ENCODE measurements at places on chromosomes 3 and 15.

GRCh38 chr15:95284933-95285421 lies 1045.5 kb upstream of the NR2F2 start:
- DNase-seq: no peak

- no peak for DNase-seq
These were observed 97.7 kb upstream of the ZBED2 start for GRCh38 chr3:111692593-111693552.

DNA sequence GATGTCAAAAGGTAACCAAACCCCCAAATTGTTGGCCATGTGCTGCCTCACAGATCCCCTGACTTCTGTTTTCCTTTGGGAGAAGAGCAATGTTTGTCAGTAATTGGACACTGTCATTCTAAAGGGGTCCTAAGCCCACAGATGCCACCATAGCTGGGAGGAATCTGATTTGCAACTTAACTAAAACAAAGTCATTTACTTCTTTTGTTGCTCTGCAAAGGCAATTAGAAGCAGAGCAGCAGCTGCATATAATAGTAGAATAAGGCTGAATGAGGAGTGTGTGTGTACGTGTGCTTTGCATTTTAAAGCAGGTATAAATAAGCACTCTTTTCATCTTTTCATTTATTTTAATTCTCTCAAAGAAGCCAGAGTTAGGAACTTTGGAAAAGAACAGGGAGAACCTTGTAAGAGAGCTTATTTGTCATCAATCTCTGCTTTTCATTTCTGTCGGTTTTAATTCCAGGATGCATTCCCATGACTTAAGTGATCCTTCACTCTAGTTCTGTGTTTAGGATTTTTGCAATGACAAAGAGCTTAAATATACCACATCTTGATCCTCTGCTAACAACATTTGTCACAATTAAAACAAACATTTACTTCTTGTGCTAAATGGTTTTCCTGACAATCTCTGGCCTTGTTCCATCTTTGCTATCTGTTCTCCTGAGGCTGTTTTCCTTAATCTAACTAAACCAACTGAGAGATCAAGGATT lies 530.2 kb upstream of the CBLB start:
- no peak for DNase-seq

GRCh38 chr3:12722226-12722625 lies 36.8 kb downstream of the TMEM40 start:
- no peak for DNase-seq

DNA sequence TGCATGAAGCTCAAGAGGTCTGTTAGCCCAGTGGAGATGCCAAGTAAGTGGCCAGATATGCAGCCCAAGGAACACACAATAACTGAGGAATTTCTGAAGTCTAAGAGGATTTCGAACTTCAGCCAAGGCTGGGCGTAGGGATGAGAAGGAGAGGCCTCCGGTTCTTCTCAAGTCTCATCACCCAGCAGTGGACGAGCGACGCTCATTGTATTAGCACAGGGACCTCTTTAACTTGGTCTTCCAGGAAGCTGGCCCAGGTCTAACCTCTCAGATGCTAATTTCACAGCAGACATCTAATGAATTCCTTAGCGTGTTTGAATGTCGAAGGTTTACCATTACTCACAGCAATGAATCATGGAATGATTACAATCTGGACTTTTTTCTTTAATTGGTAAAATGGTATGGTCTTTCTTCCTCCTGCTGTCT lies 85.0 kb downstream of the HES1 start:
- DNase-seq: no peak

- DNase-seq: no peak
These were observed 61.9 kb upstream of the ROPN1 start for GRCh38 chr3:124053871-124054270.

DNA sequence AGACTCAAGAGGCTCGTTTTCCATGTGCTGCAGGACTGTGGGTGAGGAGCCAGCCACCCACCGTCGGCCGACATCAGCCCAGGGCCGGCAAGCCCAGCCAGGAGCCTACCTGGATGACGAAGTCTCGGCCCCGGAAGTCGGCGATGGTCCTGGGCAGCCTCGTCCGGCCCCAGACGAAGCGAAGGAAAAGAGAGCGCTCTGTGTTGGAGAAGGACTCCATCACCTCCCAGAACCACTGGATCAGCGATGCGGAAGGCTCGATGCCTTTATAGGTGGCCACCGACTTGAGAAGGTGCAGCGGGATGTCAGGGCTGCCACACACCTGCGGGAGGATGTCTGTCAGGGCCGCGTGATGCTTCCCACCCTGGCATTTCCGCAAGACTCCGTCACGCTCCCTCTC lies 13.8 kb upstream of the OCA2 start:
- no peak for DNase-seq

DNA sequence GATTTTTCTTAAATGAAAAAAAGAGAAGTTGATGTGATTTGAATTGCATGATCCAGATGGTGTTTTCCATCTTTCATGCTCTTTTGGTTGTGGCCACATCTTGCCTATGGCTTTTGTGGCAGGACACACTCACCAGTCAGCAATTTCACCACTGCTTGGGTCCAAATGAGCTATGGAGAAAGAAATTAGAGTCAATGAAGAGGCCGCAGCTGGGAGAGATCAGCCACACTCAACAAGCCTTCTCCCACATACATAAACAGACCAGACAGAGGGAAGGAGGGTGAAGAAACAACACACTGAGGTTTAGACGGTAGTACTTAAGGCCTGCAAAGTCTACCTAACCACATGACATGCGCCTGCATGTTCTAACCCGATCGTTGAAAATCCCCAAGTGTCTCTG lies 110.7 kb upstream of the CDIN1 start:
- no peak for DNase-seq

DNA sequence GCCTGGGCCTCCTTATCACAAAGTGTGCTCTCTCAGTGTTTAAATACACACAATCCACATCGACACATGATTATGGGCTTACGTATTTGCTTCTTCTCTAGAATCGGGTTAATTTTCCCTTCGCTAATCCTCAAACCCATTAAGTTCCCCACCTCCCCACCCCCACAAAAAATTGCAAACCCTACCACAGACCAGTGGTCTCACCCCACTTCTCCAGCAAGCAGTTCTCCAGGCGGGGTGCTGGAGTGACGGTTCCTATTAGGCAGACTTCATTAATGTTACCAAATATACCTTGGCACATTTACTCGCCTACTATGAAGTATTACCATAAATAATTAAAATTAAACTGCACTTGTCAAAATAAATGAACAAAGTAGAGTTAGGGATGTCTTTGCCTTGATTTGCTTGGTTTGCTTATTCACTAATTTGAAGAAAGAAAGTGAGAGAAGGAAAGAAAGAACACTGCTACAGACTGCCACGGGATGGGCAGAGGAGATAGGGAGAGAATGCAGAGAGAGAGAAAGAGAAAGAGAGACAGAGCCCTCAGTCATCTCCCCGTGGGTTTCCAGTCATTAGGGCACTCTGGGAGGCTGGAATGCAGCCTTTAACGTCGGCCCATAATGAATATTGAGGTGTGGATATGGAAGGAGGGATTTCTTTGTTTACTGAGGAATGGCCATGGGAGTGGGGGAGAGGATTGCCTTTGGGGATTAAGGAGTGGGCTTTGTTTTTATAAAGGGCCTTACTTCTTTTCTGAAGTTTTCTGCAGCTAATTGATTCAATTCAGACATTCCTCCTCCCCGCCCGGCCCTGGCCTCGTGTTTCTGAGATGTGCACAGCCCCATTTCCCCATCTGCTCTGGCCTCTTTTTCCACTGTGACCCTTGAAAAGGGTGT lies 39.7 kb upstream of the POLG start:
- no peak for DNase-seq

- DNase-seq: peak; percentile 70
These were observed 151.0 kb upstream of the THBS1 start for GRCh38 chr15:39429898-39430357.

GRCh38 chr3:141537856-141538255 lies 51.0 kb downstream of the RASA2 start:
- DNase-seq: no peak

DNA sequence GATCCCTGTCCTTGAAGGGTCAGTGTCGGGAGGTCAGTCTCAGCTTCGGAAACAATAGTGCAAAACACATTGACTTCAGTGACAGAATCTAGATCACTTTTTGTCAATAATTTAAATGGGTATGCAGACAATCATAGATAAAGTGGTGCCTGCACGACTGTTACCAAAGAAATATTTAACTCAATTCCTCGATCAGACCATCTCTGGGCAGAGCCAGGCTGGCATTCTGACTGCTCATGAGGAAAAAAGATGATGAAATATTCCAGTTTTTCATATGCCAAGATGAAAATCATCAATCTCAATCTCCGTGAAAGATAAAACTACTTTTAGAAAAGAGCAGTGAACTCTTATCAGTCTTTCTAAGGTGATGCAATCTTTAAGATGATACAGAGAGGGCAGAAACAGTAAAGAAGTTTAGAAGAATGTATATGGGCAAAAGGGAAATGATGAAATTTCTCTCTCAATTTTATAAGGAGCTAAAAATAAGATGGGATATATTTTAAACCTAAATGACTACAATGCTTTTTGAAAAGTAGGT lies 169.9 kb downstream of the WDR72 start:
- no peak for DNase-seq

GRCh38 chr3:157695103-157695502 lies 191.9 kb upstream of the VEPH1 start:
- no peak for DNase-seq

- DNase-seq: no peak
These were observed 207.1 kb upstream of the PFN2 start for GRCh38 chr3:150177673-150178381.

DNA sequence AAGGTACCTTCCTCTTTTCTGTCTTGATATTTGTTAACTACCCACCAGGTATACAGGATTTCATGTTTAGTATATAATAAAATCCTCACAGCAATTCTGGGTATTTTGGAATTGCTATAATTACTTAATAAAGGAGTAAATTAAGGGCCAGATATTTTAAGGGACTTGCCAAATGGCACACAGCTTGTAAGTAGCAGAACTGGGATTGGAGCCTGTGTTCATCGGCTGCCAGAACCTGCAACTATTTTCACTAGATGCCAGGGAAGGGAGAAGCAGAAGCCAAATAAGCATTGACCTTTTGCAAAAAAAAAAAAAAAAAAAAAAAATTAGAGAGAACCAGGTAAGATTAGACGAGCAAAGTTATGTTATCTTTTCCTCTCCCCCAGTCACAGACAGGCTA lies 683.3 kb upstream of the CADM2 start:
- DNase-seq: no peak

- no peak for DNase-seq
These were observed 190.9 kb downstream of the ADAMTS17 start for GRCh38 chr15:100150906-100151305.
